ENCODE measurements at places on chromosomes 13 and 19.
A peak's percentile ranks its signal among the peaks of the same experiment; 100 is the strongest.

- peak; percentile 2 for DNase-seq
These were observed 154.9 kb upstream of the TRPC4 start for GRCh38 chr13:38024431-38024830.

GRCh38 chr19:6710273-6711077 is 10.0 kb downstream of the C3 start:
- no peak for DNase-seq

- DNase-seq, result no peak
These were observed 3.5 kb upstream of the DOCK6 start for GRCh38 chr19:11265785-11266236.

DNA sequence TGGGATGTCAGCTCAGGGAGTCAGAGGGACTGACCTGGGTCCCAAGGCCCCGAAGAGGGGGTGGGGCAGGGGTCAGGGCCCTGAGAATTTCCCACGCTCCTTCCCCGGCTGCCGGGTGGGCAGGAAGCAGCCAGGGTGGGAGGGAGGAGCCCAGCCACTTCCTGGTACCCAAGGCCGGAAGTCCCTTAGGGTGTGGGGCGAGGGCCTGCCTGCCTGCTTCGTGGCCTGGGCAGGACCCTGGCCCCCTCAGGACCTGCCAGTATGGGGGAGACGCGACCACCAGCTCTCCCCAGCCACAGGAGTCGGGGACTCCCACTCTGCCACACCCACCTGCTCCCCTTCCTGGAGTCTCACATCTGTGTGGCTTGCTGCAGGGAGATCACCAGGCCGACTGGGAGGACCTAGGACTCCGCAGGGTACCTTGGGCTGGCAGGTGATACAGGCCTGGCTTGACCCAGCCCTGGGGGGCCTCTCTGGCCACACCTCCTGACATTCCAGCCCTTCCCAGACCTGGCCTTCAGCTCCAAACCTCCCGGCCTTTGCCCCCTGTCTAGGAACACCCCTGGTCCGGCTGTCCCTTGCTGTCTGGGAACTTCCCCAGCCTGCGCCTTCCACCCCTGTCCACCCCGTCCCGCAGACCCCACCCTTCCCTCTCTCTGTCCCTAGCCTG is 9.8 kb upstream of the CIRBP start:
- DNase-seq, result peak; percentile 63

DNA sequence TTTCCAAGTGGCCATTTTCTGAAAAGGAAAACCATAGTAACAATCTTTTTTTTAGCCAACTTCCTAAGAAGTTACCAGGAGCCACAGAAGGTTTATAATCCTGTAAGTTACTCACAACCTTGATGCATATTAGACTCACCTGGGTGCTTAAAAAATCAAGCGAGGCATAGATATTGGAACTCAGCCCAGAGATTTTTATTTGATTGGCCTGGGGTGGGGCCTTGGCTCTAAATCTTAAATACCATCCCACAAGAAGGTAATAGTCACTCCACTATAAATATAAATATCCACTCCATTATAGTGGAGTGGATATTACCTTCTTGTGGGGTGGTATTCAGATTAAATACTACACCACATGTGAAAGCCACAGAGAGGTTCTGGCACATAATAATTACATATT is 429.6 kb downstream of the RFC3 start:
- no peak for DNase-seq

- peak; percentile 76 for DNase-seq
These were observed 13.3 kb upstream of the ISYNA1 start for GRCh38 chr19:18450931-18451836.

- DNase-seq, result no peak
These were observed 72.8 kb upstream of the PCDH8 start for GRCh38 chr13:52921194-52921593.

GRCh38 chr13:24627090-24627714 is 53.0 kb upstream of the ATP12A start:
- no peak for DNase-seq

DNA sequence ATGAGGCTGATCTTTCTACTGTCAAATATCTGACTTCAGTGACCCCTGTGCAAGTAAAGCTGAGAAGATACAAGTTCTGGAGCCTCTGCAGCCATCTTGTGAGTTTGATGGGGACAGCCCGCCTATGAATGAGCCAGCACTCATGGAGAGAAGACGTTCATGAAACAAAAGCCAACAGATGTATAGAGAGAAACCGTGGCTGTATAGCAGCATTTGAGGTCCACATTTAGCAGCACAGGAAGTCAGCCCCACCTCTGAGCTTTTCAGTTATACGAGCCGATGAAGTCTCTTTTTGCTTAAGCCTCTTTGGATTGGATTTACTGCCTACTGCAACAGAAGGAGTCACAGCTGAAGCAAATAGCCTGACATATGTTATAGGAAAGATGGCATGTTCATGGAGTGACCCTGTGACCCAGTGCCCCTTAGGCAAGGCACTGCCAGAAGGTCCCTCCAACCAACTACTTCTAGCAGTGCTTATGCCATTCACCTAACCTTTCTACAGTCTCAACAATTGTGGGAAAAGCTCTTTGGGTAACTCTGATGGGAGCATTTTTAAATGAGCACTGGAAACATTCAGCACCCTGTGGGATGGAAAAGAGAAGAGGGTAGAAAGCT is 3.5 kb upstream of the DLEU7 start:
- DNase-seq, result no peak

DNA sequence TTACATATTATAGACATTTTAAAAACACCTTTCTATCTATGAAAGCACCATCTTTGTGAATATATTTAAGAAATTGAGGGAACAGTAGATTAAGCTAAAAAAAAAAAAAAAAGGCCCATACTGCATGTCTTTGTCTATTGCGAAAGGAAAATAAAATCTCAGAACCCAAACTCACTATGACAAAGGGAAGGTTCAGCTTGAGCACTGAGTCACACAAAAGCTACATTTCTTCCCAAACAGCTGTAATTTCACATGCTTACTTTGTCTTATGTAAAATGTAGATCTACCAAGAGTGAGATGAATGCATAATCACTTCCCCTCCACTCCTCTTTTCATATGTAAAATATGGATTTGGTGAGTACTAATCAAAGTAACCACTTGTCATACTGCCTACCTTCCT is 640.1 kb upstream of the KLF12 start:
- DNase-seq, result peak; percentile 68

GRCh38 chr19:18263324-18264136 is 10.7 kb downstream of the IQCN start:
- DNase-seq, result no peak

DNA sequence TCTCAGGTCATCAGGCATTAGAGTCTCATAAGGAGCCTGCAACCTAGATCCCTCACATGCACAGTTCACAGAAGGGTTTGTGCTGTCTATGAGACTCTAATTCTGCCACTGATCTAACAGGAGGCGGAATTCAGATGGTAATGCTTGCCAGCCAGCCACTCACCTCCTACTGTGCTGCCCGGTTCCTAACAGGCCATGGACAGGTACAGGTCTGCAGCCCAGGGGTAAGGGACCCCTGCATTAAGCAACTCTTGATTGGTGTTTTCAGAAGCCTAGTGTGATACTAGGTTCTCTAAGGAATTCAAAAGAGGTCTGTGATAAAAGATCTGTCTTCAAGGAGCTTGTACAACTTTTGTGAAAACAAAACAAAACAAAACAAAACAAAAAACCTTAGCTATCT is 31.1 kb downstream of the CAB39L start:
- no peak for DNase-seq

- no peak for DNase-seq
These were observed 13.7 kb upstream of the SIGLEC10 start for GRCh38 chr19:51431124-51431523.

DNA sequence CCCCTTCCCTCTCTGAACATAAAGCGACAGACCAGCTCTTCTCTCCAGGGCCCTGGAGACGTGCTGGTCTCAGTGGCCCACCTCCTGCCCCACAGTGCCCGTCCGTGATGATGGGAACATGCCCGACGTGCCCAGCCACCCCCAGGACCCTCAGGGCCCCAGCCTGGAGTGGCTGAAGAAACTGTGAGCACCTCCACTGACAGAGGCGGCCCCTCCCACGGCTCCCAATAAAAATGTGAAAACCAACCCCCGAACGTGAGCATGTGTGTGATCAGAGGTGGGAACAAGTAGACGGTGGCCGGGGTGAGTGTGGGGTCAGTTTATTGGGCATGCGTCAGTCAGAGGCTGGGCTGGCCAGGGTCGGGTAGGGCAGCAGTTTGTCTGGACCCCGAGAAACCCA is 4.1 kb downstream of the NDUFA3 start:
- DNase-seq, result no peak

GRCh38 chr13:99254830-99255229 is 3.3 kb downstream of the GPR18 start:
- DNase-seq, result no peak

DNA sequence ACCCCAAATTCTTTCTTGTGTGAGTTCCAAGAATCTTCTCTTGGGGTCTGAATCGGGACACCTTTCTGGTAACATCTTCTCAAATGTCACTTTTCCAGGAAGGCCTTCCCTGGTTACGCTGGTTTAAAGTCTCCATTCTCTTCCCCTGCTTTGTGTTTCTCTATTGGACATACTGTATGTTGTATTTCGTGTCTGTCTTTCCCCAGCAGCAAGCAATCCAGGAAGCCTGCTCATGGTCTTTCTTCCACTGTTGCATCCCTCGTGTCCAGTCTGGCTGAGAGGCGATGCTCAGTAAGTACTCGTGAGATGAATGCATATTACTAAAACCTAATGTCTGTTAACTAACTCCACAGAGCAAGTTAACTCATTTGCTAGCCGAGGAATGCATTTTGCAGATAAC is 43.7 kb downstream of the RFXAP start:
- DNase-seq, result no peak

DNA sequence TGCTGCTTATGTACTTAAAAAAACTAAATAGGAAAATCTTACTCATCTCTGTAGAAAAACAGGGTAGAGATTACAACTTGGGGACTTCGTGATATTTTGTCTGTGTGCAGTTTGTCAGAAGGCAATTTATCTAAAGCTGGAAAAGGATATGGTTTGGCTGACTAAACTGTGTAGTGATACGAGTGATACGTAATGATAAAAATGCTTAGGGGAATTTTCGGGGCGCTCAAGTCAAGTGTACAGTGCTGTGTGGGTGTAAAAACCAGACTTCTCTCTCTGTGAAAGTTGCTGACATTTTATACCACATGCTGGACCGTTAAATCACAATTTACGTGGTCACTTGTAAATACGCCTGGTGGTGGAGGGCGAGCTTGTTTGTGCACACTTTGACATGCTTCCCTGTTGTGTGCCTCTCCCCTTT is 221.7 kb downstream of the KCNRG start:
- DNase-seq, result peak; percentile 22

- no peak for DNase-seq
These were observed 5.4 kb downstream of the RNU6-9 start for GRCh38 chr19:898663-899062.

DNA sequence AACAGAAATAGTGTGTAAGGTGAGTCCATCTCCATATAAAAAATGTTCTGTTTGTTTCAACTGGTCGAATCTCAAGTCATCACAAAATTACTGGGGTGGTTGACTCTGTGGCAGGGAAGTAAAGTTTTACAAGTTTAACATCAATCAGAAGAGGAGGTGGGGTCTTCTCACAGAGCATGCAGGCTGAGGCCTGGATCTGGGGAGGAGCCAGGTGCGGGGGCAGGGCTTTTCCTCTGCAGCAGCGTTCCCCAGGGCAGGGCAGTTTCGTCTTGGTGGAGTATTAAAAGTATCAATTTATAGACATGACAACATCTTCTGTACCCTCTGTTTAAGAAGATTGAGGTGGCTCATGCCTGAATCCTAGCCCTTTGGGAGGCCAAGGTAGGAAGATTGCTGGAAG is 68.8 kb downstream of the SLC7A9 start:
- no peak for DNase-seq

DNA sequence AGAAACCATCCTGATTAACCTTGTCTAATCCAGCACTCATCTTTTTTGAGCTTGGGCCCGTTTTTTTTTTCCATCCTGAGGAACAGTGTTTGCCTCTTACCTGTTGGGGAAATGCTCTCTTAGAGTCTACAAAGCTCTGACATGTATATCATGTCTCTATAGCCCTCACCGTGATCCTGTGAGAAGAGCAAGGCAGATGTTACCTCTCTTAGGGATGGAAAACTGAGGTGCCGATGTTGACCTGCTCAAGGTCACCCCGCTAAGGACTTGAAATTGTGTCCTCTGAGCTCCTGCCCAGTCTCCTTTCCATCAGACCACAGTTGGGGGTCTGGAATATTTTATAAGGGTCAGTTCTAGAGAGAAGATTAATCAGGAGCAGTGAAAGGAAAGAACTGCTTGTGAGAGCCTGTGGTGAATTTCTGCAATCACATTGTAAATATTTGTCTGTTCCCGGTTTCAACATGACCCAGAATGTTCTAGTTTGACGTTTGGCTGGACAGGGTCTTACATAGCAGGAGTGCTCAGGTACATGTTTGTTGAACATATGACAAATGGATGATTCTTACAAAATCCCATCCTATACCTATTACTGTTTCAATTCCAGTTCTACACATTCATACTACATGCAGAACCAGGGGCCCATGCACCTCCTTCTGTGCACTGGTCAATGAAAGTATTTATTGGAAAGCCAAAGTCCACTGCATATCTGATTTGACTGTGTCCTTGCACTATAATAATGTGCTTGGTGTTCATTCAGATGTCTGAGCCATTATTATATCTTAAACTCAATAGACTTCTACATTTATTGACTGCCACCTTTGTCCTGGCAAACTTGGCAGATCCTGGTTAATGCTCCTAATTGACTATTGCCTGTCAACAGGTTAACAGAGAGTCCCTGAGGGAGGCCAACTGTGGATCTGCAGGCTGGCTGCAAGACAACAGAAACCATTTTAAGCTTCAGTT is 12.1 kb downstream of the SLC25A15 start:
- no peak for DNase-seq

DNA sequence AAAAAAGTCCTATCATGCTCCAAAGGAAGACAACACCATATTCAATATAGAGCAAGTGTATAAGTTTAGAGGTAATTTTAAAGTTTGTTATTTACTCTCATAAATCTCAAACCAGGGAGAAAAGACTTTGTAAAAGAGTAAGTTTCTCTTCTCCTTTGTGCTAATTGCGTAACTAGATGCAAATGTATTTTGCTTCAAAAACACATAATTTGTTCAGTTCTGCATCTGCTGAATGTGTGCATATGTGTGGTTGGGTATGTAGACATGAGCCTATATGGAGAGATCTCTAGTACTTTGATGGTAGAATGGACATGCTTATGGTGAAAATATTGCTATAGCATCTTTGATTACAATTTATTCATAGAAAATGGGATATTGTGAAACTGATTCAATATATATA is 17.8 kb upstream of the MIR17HG start:
- DNase-seq, result no peak

DNA sequence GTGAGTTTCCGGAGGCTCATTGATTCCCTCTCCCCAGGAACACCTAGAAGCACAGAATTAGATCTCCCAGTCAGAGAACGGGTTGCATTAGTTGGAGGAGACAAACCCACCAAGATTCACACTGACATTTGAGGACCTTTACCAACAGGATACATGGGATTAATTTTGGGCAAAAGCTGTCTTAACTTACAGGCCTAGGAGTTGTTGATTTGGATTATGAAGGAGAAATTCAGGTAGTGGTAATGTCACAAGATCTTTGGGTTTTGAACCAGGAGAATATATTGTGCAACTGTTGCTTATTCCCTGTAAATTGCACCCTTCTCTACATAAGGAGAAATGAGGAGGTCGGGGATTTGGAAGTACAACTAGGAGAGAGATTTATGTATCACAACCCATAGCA is 38.0 kb downstream of the POSTN start:
- DNase-seq, result no peak

- no peak for DNase-seq
These were observed 1922.3 kb upstream of the PCDH20 start for GRCh38 chr13:63337921-63338320.

Measured in fibroblast of pulmonary artery (primary cell).